ENCODE measurements at places on chromosomes 3 and 15.

DNA sequence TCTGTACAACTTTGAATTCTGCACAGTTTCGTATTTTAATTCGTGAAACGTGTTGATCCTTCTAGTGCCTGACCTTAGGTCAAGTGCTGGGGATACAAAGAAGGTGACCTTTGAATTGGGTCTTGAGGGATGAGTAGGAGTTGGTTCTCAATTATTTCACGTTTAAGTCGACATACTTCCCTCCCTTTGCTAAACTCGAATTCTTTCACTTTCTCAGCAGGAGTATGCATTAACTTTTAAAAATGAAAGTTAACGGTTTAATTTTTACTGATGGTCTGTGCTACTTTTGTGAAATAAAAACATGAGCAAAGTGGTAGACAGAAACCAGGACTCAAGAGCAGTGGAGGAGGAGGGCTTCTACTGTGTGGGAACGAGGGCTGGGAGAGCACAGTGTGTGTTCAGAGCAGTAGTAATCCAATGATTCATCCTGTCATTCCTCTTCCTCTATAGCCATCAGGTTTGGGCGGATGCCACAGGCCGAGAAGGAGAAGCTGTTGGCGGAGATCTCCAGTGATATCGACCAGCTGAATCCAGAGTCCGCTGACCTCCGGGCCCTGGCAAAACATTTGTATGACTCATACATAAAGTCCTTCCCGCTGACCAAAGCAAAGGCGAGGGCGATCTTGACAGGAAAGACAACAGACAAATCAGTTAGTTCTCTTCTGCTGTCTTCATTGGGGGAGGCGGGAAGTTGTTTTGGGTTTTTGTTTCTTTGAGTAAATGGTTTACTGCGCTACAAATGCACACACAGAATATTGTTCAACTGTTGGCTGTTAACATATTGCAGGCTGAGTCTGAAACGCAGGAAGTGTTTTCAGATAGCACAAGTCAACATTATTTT is 78.6 kb upstream of the TSEN2 start:
- DNase-seq: peak; percentile 79

GRCh38 chr3:188394623-188395022 is 240.7 kb downstream of the LPP start:
- DNase-seq: no peak

GRCh38 chr3:167406876-167407492 is 26.9 kb upstream of the ZBBX start:
- no peak for DNase-seq

DNA sequence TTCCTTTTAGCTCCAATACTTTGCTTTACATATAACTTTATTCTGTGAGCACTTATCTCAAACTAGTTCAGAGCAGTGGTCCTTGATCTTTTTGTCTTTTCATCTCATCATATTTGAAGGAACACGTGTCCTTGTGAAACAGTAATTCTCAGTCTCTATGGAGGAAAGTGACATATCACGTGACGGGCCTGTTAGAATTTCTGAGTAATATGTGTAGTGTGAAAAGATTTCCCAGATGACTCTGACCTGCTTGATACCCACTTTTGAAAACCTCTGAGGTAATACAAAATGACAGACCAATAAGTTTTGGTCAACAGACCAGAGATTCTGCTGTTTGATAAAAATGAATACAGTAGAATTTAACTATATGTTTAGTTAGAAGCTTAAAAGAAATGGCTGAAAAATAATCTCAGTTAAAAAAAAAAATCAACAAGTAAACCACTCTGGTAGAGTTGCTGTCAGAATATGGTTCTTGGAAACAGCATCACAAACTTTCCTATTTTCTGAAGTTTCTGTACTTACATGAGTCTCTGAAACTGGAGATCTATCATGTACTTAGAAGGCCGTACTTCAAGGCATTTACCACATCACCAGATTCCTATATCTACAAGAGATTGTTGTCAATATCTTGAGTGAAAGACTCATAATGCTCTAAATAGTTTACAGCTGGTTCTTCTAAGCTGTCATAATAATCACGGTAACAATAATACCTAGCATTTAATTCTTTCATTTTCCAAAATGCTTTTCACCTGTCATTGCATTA is 590.2 kb upstream of the TBL1XR1 start:
- DNase-seq: no peak

DNA sequence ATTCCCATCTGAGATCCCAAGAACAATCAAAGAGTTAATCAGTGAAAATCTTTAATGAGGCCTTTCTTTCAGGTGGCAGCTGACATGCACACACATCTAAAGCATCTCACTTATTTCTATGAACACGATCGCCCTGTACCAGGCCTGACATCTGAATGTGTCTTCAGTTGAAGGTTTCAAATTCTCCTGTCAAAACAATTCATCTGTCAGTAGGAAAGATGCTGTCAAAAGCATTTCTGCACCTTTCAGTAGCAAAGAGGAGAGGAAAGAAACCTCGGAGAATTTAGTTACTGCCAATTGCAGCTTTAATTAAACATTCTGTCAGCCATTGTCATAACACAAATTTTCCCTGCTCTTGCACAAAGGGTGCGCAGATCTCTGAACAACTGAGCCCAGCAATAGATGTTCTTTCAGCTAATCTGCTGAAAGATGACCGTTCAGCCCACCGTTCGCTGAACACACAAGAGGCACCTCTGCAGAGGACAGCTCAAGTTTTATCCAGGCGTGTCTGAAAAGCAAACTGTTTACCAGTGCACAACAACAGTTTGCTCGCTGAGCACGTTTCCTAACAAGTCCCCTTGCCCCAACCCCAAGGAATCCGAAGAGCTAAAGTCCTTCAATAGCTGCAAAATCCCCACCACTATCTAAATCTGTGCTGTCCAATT is 34.1 kb downstream of the LRIG1 start:
- DNase-seq: no peak

GRCh38 chr3:39531066-39531465 is 63.6 kb downstream of the MOBP start:
- no peak for DNase-seq

GRCh38 chr3:141333836-141334626 is 34.3 kb upstream of the ZBTB38 start:
- peak; percentile 92 for DNase-seq

DNA sequence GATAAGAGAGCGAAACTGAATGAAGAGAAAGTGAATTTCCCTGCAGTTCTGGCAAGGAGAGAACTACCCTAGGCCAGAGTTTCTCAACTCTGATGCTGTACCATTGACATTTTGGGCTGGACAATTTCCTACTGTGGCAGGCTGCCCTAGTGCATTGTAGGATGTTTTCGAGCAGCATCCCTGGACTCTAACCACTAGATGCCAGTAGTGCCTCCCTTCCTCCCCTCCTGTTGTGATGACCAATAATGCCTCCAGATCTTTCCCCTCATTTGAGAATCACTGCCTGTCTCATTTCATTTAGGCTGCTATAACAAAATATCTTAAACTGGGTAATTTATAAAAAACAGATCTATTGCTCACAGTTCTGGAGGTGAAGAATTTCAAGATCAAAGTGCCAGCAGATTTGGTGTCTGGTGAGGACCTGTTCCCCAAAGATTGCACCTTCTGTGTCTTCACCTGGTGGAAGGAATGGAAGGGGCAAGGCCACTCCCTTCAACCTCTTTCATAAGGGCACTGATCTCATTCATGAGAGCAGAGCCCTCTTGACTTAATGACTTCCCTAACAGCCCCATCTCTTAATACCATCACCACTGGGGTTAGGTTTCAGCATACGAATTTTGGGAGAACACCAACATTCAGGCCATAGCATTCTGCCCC is 188.9 kb upstream of the MEIS2 start:
- DNase-seq: peak; percentile 41

DNA sequence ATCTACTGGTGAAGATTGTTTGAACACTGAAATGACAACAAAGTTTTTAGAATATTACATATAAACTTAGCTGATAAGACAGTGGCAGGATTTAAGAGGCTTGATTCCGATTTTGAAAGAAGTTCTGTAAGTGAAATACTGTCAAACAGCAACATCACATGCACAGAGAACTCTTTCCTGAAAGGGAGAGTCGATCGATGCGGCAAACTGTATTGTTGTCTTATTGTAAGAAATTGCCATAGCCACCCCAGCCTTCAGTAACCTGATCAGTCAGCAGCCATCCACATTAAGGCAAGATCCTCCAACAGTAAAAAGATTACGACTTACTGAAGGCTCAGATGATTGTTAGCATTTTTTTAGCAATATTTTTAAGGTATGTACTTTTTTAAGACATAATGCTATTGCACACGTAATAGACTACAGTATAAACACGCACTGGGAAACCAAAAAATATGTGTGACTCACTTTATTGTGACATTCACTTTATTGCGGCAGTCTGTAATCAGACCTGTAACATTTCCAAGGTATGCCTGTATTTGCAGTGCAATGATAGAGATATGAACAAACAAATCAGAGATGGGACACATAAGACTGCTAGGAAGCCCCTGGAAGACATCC is 225.6 kb upstream of the UBE2E1 start:
- peak; percentile 79 for DNase-seq

- DNase-seq: peak; percentile 87
These were observed 177.7 kb downstream of the VGLL4 start for GRCh38 chr3:11465744-11466616.

DNA sequence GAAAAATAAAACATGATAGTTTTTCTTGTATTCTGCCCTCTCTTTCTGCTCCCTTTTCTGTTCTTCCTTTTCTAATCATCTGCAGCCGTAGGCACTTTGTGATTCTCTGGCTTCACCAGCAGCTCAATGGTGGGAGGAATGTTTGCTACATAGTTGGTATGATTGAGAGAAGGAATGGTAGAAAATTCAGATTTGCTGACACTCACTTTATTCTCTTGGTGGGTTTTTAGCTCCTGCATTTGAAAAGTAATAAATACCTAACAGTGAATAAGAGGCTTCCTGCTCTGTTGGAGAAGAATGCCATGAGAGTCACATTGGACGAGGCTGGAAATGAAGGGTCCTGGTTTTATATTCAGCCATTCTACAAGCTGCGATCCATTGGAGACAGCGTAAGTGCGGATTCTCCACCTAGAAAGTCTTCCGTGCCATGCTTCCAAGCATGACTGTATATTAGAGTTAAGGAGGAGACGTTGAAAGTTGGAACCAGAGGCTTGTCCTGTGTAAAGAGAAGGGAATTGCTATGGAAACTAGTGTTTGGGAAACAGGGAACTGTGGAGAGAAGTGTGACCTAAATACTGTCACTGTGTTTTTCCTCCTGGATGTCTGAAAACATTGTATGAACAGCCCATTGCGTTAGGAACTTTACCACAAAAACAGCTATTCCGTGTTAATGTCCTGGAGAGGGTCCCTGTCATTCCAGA is 148.9 kb downstream of the ITPR1 start:
- DNase-seq: no peak

DNA sequence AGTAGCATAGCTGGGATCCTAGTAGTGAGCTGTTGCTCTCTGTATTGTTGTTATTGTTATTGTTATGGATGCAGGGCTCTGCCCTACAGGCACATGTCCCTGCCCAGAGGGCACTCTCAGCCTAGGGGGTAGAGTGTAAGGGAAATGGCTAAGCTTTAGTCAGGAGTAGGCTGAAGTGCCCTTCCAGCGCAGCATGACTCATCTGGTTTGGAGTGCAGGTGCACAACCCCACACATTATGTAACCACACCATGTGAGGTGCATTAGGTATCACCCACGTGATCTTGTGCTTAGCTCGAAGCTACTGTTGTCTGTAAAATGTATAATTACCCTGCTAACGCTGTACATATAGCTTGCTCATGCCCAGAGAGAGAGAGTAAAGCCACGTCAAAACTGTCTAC is 48.3 kb upstream of the TIPARP start:
- no peak for DNase-seq

DNA sequence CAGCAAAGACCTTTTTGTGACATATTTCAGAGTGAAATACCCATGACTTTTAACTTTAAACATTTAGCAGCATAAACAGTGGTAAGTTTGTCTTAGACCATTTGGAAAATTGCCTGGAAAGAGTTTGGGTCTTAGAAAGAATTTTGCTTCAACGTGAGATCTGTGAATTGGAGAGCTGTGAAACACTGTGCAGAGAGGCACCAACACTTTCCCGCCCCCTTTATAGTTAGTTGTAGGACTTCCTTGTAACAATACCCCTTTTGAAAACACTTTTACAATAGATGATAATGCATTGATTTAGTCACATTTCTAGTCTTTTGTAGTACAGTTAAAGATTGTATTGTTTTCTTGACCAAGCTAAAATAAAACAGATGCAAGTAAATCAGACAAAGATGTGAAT is 43.5 kb upstream of the MBNL1 start:
- DNase-seq: peak; percentile 28

- no peak for DNase-seq
These were observed 45.4 kb downstream of the PSMD6 start for GRCh38 chr3:63977893-63978292.

GRCh38 chr15:45732662-45733061 is 97.8 kb downstream of the SQOR start:
- DNase-seq: no peak

DNA sequence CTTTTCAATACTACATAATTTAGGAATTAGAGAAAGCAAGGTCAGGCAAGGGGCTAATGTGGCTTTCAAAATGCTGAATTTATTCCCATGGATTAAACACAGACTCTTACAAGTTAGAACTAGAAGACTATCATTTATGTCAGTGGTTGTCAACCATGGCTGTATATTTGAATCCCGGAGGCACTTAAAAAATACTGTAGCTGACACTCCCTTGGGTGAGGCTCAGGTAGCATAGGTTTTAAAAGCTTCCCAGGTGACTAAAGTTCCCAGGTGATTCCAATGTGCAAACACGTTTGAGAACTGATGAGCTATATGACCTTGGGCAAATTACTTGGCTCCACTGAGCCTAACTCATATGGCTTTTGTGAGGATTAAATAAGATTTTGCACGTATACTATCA is 29.6 kb downstream of the AAGAB start:
- DNase-seq: no peak

- no peak for DNase-seq
These were observed 341.7 kb downstream of the FHIT start for GRCh38 chr3:60909526-60909925.

DNA sequence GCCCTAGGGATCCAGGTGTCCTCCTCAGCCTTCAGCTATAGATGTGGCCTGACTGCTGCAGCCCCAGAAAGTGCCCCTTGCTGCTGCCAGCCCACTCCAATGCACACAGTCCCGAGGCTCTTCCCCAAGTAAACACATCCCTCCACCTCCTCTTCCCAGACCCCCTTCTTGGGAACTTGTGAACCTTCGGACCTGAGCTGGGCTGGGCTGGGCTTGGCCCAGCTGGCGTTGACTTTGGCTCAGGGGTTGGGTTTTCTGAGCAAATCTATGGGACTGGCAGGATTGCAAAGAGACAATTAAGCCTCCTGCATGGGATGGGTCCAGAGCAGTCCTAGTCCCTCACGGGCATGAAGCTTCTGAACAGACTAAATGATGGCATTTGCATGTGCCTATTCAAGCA is 14.7 kb downstream of the VIPR1 start:
- no peak for DNase-seq

DNA sequence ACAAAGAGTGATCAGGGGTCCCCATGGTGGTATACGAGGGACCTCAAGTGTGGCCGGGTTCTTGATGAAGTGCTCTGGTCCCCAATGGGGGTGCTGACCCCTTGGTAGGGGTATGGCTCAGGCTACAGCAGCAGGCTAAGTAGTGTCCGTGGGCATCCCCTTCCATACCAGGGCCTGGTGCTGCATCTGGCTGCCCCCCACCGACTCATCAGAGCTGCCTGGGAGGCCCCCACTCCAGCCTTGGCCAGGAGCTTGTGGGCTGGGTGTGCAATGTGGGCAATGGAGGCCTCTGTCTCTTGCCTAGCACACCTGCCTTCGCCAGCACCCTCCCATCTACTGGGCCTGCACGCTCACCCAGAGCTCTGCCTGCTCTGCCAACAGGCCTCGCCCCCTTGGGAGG is 59.0 kb upstream of the SEC13 start:
- DNase-seq: no peak

GRCh38 chr3:16147220-16147994 is 27.1 kb upstream of the GALNT15 start:
- peak; percentile 73 for DNase-seq

- no peak for DNase-seq
These were observed 90.6 kb downstream of the RSL24D1 start for GRCh38 chr15:55106155-55106554.

Data from EH (cell line).